ENCODE measurements at places on chromosomes 1 and 21. TPM values are rescaled to one million over a fixed set of nuclear protein-coding genes. Genes with fewer than 3 reads are reported as not detected.

The OR6N1 gene
- not detected for total RNA-seq

The PGLYRP3 gene
- not detected for total RNA-seq

The CLDN19 gene
- not detected for total RNA-seq

The ACTN2 gene
- not detected for total RNA-seq

The GDAP2 gene
- 14.9 TPM for total RNA-seq

The VHLL gene
- 0.20 TPM for total RNA-seq

The RPS6KA1 gene
- total RNA-seq: 10.9 TPM

The ACTL8 gene
- not detected for total RNA-seq

The SPATA46 gene
- not detected for total RNA-seq

The SPRR2G gene
- not detected for total RNA-seq

The FCRL2 gene
- not detected for total RNA-seq

The LCE1E gene
- total RNA-seq: not detected

The OPRD1 gene
- not detected for total RNA-seq

The AVPR1B gene
- total RNA-seq: not detected

The RTCA gene
- 27.0 TPM for total RNA-seq

The TMEM240 gene
- 1.1 TPM for total RNA-seq

The C1orf226 gene
- total RNA-seq: under 0.01 TPM

The PERM1 gene
- total RNA-seq: not detected

The COL8A2 gene
- 1.6 TPM for total RNA-seq

The CIART gene
- total RNA-seq: 0.44 TPM

The LCE1F gene
- not detected for total RNA-seq

The LCE3D gene
- not detected for total RNA-seq

The CEP350 gene
- total RNA-seq: 46.6 TPM

The SPRR1A gene
- not detected for total RNA-seq

The RBM11 gene
- not detected for total RNA-seq

The SERPINC1 gene
- total RNA-seq: not detected

The HHIPL2 gene
- total RNA-seq: not detected

The CREG1 gene
- 28.8 TPM for total RNA-seq

The LCE6A gene
- total RNA-seq: not detected

The LRRC38 gene
- total RNA-seq: 0.22 TPM

The CLCA4 gene
- total RNA-seq: not detected

The CNIH3 gene
- total RNA-seq: 1.8 TPM

The FOXD3 gene
- not detected for total RNA-seq

The PGBD2 gene
- 10.9 TPM for total RNA-seq

The SESN2 gene
- total RNA-seq: 5.0 TPM

The IARS2 gene
- 78.5 TPM for total RNA-seq

The PTGS2 gene
- total RNA-seq: 21.0 TPM

The RPTN gene
- not detected for total RNA-seq

The SLC9C2 gene
- not detected for total RNA-seq

The EDN2 gene
- total RNA-seq: not detected

The ITLN1 gene
- total RNA-seq: not detected

The CFHR2 gene
- total RNA-seq: not detected

The C1orf116 gene
- not detected for total RNA-seq

The DONSON gene
- 6.5 TPM for total RNA-seq

The DENND2C gene
- total RNA-seq: 2.6 TPM

The TRIM46 gene
- total RNA-seq: 1.2 TPM

The IL10 gene
- not detected for total RNA-seq

The OR2T33 gene
- not detected for total RNA-seq

The PTTG1IP gene
- 291 TPM for total RNA-seq
